Stimulated activated CD4-positive, alpha-beta T cell treated with anti-CD3 and anti-CD28 coated beads, Interleukin-1b, Interleukin-23, amount 100 ng/mL, for 1 hour (primary cell): ENCODE measurements at places on chromosomes 11 and 22.

DNA sequence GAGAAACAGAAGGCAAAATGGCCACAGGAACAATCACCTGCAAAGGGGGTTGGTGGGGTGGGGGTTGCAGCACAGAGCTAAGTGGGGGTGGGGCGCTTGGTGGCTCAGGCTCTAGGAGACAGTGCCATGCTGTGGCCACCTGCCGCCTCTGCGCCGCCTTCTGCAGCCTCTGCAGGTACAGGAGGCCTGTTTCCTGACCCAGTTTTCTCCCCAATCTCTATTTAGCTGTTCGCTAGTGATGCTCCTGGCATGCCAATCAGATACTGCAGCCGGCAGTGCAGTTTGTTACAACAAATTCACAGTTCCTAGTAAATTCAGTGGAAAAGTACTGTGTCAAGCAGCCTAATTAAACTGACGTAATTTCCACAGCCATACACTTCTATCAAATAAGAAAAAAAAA is 106.4 kb downstream of the SERGEF start:
- DNase-seq, result no peak

GRCh38 chr11:11845551-11845950 is 3.8 kb downstream of the USP47 start:
- no peak for DNase-seq

DNA sequence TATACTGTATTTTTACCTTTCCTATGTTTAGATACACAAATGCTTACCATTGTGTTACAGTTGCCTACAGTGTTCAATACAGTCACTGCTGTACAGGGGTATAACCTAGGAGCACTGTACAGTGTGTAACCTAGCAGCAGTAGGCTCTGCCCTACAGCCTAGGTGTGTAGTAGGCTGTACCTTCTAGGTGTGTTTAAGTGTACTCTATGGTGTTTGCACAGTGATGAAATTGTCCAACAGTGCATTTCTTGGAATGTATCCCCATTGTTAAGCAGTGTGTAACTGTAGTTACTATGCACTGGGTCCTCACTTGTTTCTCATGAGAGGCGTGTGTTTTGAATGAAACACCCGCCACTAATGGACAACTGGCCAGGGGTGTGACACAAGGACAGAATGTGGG is 269.0 kb downstream of the OPCML start:
- DNase-seq, result no peak

DNA sequence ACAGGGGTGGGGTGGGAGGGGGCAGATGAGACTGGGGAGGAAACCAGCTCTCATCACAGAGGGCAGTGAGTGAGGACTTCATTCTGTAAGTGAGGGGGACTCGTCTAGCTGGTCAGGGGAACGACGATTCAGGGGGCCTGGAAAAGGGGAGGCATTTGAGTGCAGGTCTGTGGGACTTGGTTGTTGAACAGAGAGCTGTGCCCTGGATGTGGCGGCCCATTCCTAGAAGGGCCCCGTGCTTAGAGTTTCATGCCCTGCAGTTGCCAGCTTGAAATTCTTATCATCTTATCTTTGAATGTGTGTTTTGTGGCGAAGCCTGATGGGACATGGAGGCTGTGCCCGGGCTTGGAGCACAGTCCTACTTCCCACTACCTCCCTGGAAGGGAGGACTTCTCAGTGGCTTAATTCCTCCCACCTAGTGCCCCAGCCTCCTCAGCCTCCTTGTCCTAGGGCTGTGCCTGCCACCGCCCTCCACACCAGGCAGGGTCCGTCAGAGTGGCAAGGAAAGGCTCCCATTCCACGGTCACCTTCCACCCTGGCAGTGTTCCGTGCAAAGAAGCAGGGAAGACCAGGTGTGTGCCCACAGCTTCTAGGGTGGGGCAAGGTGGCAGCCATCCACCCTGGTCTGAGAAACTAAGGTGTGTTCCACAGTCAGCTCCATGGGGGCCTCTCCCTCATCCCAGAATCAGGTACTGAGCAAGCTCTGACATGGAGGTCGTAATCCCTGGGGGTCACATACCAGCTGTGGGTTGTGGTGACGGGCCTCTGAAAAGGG is 59.7 kb upstream of the LMO1 start:
- DNase-seq, result no peak

GRCh38 chr11:134503596-134503995 is 91.6 kb upstream of the B3GAT1 start:
- DNase-seq, result no peak

DNA sequence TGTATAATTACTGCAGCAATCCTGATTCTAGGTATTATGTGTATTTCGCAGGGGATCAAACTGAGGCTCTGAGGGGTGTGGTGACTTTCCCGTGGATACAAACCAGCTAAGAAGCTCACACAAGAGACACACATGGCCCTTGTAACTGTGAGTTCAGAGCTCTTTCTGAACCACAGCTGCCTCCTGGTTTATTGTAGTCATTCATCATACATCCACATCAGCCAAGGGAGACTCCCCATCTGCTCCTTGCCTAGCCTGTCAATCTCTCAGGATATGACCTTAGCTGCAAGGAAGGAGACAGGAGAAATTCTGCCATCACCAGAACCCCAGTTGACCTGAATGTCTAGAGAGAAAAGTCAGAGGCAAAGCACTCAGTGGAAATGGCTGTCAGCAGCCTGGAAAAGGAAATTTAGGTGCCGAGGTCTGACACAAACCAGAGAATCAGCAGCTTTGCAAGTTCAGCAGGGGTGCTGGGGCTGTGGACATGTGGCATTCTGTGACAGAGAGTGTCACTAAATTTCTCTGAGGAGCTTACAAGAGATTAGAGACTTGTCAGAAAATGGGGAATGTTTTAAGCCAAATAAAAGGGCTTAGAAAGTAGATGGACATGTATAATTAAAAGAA is 209.5 kb downstream of the AASDHPPT start:
- DNase-seq, result no peak

GRCh38 chr11:47523490-47524225 is 29.3 kb downstream of the CELF1 start:
- DNase-seq, result no peak

- DNase-seq, result no peak
Observed at GRCh38 chr11:3189886-3190583, 24.9 kb upstream of the OSBPL5 start.

DNA sequence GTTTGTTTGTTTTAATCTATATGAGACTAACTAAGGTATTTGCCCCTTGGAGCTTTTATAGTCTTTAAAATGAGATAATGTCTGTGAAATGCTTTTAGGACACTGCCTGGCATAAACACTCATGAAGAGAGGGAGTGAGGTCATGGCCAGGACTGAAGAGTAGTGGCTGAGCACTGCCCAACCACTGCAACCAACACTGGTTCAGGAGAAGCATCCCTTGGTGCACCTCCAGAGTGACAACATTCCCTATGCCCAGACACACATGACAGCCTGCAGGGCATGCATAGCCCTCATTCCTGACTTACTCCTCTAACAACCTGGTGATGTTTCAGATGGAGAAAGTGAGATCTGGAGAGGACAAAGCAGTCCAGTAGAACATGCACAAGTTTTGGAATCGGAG is 36.1 kb downstream of the ME3 start:
- no peak for DNase-seq

DNA sequence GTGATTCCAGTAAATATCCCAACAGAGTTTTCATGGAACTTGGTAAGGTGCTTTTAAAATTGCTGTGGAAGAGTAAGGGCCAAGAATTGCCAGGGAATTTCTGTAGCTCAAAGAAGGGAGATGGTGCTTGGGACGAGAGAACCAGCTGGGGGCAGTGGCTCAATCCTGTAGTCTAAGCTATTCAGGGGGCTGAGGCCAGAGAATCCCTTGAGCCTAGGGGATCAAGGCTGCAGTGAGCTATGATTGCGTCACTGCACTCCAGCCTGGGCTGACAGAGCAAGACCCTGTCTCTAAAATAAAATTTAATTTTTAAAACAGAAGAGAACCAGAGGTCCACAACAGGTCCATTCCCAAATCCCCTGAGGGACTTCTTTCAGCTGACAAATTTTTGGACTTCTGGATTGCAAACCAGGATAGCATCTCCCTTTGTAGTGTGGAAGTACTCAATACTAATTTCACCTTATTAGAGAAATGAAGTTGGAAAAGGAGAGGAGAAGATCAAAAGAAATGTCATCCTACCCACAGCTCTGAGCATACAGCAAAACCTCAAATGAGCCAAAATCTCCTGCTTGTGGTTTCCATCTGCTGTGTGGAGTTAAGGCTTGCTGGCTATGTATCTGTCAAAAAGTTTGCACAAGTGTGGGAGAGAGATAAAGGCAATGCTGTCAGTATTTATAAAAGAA is 59.2 kb upstream of the CLPB start:
- DNase-seq, result no peak

DNA sequence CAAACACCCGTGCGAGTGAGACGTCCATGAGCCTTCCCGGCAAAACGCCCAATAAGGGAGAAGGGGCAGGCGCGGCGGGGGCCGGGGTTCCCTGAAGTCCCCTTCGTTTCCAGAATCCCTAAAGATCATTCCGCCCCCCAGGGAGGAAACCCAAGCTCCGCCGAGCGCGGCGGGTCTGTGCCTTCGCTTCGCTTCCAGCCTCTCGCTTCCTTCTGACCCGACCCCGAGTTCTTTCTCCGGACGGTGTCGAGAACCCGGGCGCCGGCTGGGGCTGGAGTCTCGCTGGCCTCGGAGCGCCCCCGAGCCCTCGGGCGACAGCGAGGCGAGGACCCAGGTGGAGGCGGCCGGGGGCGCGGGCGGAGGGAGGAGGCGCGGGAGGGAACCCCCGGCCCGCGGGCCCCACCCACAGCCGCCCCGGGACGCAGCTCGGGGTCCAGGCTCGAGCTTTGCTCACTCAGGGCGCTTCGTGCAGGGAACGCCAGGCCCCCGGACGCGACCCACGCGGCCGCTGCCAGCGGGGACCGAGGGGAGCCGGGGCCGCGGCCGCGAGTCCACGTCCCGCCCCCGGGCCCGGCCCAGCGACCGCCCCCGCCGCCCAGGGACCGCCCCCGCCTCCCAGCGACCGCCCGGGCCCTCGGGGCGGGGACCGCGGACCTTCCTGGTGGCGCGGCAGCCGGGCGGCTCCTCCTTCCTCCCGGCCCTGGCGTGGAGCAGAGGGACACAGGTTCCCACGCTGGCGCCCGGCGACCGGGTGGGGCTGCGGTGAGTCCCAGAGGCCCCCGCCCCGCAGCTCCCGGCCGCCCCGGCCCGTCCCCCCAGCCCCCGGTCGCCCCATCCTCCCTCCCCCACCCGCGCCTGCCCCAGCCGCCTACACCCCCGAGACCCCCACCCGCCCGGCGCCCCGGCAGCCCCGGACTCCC is at the start of gene PGGHG:
PGGHG (plus strand) TSS at position 649 of the 920 bp plus-strand sequence. CDS start 691 bp downstream, outside the sequence.
- DNase-seq, result no peak

DNA sequence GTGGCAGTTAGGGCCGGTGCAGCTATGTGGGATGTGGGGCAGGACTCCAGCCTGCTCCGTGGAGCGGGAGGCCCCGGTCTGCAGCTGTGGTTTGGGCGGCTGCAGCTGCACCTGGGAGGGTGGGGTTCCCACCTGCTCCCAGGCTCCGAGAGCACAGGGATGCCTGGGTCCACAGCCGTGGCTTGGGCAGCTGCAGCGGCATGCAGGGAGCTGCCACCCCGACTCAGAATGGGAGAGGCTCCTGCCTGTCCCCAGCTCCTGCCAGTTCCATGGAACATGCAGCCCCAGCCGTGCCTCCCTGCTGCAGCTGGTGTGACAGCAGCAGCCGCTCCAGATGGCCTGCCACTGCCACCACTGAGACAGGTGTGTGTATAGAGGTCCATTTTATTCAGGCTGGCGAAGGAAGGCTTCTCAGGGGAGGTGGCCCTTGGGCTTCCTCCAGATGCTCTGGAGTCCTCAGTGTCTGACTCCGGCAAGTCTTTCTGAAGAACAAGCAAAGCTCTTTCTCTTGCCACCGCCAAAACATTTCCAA is 21.8 kb upstream of the UPK3A start:
- no peak for DNase-seq

DNA sequence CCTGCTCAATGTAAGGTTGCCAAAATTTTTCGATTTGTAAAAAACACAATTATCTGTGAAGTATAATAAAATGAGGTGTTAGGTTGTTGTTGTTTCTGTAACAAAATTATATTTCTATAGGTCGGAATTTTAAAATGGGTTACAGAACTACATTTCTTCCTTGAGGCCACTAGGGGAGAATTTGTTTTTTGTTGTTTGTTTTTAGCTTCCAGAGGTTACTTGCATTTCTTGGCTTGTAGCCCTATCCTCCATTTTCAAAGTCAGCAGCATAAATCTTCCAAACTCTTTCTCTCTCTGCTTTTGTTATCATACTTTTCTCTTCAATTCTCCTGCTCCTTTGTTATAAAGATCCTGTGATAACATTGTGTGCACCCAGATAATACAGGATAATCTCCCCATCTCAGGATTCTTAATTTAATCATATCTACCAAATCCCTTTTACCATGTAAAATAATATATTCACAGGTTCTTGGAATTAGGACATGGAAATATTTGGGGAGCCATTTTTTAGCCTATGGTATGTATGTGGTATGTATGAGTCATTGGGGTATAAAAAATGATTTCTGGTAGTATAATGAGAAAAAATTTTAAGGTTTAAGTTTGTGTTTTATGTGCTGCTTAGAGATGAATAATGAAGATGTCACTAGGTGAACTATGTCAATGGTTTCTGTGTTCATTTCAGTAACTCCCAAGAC is 9.4 kb upstream of the PATL1 start:
- no peak for DNase-seq

DNA sequence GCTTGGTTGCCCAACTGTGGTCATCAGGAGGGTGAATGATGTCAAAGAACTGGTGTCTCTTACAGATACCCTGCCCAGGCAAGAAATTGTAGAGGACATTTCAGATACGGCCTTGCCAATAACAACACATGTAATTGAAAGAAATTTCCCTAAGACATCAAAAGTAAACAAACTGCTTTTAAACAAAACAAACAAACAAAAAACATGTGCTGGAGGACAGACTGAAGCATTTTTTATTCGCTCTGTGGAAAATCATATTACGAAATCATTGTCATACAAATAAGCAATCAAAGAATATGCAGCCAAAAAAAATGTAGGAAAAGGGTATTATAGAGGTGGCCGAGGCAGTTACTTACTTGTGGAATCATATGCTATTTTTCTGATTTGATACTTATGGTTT is 52.1 kb upstream of the MYEOV start:
- DNase-seq, result no peak

DNA sequence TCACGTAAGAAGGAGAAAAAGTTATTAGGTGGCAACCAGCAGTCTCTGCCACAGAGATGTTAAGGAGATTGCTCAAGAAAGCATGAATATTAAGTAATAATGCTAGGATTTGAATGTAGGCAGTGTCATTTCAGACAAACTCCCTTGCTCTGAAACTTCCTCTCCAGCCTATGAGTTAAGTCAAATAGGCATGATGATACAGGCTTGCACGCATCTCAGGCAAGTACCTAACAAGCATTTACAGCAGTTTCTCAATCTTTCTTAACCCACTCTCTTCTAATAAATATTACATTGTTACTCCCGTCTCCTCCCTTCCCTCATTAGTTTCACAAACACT is 72.7 kb downstream of the RAB38 start:
- no peak for DNase-seq

DNA sequence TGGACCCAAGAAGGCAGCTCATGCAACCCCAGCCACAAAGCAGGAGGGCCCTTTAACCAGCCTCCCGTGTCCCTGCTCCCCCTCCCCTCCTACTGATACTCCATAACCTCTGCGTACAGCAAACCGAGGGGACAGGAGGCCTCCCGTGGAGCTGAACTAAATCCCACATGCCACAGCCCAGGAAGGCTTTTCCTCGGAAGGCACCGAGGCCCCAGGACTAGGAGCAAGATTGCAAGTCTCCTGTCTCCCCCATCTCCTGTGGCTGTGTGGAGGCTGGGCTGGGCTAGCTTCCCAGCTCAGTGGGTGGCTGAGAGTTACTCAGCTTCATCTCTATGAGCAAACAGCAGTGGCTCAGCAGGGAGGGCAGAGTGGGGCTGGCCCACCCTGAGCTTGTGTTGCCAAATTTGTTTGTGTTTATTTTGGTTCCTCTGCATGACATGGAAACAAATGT is 62.7 kb upstream of the NECTIN1 start:
- DNase-seq, result no peak

- DNase-seq, result no peak
Observed at GRCh38 chr11:61004180-61004611, 32.7 kb downstream of the CD6 start.
